Inflammatory macrophage (primary cell): ENCODE measurements at places on chromosomes 12 and 14.
A peak's percentile ranks its signal among the peaks of the same experiment; 100 is the strongest.

- no peak for DNase-seq
Observed at GRCh38 chr14:94028450-94028826, 2.3 kb downstream of the OTUB2 start.

- DNase-seq: no peak
Observed at GRCh38 chr12:40153432-40153831, 47.6 kb upstream of the SLC2A13 start.

DNA sequence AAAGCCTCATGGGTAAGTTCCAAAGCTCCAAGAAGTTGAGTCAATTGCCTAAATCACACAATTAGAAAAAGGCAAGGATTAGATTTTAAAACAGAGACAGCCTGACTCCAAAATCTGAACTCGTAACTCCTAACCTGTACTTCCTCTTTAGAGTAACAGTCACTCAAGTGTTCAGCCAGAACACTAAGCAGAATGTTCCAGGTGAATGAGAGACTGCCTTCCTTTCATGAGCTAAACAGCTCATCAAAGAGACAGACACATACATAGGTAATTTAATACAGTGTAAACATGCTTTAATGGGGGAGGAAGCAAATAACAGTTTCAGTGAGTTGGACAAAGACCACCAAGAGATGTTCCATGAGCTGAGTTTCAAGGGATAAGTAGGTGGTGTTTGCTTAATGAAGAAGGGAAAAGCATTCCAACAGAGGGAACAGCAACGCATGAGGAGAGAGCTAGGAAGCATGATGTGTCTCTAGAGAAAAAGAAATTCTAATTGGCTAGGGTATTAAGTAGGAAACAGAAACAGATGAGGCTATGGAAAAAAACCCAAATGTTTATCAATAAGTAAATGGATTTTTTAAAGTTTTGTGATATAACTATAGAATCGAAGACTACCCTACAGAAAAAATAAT, 403.9 kb downstream of the MED13L start:
- DNase-seq: no peak

DNA sequence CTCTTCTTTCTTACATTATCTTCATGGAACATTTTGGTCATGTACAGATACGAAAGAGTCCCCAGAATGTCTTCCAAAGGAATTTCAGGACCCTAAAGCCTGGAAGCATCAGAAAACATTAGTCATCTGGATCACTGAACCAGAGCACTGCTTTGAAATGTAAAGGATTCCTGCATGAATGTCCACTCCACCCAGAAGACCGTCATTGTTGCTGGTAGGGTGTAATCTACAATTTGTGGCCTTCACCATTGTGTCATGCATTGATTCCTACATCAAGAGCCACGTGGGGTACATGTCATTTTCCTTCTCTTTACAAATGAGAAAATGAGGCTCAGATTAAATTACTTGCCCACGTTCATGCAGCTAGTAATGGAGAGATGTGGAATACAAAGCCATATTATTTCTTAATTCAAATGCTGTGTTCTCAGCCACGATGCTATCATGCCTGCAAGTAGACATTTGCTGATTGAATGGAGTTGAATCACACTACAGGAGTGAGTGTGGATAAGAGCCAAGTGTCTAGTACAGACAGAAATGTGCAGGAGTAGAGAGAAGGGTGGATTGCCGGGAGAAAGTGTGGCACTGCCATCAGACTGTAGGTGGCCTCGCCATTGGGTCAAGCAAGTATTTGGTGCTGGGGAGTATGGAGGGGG, 231.2 kb downstream of the C12orf75 start:
- DNase-seq: no peak

DNA sequence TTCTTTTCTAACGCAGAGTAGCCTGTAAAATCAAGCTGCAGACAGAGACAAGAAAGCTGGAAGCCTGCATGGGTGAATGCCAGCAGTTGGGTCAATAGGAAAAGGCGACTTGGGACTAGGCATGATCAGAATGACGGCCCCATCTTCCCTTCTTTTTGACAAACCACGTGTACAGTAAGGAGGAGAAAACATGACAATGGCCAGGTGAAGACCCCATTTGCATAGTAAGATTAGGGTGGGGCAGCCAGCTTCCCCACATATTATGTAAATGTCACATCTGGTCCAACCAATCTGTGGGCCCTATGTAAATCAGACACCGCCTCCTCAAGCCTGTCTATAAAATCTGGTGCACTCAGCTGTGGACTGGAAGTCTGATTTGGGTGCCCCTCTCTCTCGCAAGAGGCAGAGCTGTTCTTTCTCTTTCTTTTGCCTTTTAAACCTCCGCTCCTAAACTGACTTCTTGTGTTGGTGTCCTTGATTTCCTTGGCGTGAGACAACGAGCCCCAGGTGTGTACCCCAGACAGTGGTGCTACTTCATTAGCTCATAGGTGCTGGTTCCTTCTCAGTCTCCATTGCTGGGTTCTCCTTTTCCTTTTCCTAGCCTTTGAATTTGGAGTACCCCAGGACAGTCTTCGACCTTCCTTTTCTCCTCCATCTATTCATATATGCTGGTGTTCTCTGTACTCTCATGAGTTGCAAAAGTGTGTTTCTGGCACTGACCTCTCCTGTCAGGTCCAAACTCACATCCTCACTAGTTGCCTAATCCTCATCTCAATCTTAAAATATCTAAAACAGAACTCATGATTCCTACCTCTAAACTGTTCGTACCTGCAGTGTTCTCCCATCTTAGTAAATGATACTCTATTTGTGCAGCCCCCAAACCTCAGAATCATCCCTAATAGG, 9.4 kb upstream of the DHRS7 start:
- no peak for DNase-seq

GRCh38 chr12:112843287-112843686, 51.7 kb downstream of the RPH3A start:
- no peak for DNase-seq

DNA sequence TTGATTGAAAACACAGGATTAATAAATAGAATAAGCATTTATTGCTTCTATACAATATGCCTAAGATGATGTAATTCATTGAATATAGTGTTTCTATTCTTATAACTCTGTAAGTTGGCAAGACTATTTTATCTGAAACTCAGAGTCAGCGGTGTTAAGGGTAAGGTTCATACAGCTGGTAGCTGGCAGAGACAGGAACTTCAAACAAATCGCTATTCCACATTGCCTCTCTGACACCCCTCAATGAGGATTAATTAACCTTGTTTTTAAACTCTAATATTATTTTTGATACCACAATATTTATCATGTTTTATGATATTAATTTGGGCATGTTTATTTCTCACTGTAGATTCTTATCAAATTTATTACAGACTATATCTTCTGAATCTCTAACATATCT, 323.4 kb downstream of the ACSS3 start:
- no peak for DNase-seq

DNA sequence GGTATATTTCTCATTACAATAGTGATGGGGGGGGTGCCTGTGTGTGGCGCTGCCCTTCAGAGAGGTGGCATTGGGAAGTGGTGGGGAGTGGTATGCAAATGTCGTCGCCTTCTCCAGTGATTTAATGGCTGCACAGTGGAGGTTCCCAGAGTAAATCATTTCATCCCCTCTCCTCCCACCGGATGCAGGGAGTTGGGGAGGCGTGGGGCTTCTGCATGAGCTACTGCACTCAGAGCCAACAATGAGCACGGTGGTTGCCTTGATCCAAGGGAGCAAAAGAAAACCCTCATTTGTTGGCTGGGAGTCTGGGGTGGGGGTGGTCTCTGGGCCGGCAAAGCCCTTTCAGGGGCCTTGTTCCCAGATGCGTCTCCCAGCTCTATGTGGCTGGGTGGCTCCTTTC, 124.3 kb downstream of the AACS start:
- DNase-seq: no peak

DNA sequence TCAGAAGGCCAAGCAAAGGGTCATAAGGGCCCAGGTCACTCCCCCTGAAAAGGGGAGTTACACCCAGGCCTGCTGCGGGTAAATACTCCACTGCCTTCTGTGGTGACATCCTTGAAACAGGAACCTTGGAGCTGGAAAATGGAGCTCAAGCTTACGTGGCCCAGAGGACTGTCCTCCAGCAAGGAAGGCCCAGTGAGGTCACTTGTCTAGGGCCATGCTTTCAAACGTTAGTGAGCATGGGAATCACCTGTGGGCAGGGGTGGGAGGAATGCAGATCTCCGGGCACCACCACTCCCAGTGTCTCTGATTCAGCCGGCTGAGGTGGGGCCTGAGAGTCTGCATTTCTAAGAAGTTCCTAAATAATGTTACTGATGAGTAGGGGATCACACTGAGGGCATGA, 140.5 kb upstream of the CCND2 start:
- DNase-seq: no peak

DNA sequence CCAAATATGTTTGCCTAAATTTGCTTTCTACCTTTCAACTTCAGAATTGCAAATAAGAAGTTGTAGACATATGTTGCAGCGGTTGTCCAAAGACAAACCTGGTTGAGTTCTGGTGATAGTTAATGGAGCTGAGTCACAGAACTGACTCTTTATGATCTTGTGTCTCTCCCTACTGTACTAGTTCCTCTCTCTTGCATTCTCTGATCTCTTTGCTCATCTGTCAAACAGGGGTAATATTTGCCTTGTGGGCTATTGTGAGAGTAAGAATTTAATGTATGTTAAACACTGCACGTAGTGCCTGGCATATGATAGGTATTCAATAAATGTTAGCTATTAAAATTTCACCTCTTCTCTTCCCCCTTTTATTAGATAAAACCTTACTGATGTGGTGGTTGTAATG, 283.5 kb upstream of the RGS6 start:
- DNase-seq: no peak

- no peak for DNase-seq
Observed at GRCh38 chr14:105363847-105364708, 34.3 kb upstream of the TEX22 start.

DNA sequence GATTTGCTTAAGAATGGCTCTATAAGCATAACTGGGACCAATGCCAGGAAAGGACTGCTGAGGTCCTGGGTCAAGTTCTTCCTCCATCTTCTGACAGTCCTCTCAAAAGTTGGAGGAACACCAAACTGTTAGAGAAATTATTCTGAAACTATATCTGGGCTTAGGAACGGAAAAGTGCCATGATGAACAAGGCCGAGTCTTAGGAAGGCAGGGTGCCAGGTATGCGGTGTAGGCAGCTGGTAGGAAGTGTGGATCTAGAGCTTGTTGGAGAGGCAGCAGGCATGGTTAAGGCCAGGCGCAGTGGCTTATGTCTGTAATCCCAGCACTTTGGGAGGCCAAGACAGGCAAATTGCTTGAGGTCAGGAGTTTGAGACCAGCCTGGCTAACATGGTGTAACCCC, 7.7 kb downstream of the GNPTAB start:
- DNase-seq: no peak

DNA sequence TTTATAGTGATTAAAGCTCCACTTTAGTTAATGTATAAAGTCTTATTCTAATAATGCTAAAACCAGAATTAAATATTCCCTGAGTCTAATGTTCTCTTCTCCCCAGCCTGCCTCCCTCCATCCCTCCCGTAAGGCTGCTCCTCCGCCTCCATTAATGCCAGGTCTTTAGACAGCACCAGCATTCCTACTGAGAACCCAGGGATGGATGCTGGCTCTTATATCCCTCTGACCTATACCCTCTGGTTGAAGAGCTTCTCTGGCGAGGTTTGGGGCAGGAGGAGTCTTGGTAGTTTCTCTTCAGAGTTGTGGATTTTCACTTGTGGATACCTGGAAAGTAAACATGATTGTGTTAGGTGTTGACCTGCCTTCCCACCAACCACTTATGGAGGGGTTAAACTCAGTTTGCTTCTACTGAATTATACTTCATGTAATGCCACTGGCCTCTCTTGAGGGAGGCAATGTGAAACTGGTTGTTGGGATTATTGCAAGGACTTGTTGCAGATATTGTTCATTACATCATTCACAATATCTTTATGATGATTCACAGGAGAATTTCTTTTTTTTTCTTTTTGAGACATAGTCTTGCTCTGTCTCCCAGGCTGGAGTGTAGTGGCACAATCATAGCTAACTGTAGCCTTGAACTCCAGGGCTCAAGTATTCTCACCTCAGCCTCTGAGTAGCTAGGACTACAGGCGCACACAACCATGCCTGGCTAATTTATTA, 11.1 kb upstream of the SMAGP start:
- no peak for DNase-seq

DNA sequence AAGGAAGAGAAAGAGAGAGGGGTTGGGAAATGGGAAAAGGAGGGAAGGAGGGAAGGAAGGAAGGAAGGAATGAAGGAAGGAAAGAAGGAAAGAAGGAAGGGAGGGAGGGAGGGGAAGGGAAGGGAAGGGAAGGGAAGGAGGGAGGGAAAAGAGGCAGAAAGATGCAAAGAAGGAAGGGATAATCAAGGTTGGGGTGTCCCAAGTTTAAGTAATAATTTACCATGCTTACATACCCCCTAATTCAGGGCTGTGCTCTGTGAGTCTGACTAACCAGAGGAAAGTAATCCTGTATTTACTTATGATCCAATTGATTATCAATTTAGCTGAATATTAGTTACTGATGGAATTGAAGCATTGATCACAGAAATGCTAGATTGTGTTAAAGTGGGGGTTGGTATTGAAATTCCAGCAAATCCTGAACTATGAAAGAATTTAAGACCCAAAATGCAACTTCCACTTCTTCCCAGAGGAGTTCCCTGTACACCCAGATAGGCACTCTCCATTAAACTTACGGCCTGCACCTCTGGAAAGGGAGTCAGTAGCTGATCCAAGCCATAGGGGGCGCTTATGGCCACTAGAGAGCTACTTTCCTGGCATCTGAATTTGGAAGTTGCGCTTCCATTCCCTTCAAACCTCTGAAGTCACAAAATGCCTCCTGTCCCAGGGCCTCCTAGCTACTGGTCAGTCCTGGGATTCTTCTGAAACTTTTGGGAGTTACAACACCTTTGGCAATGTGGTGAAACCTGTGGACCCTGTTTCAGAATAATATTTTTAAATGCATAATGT, 162.7 kb upstream of the PWP1 start:
- DNase-seq: no peak

DNA sequence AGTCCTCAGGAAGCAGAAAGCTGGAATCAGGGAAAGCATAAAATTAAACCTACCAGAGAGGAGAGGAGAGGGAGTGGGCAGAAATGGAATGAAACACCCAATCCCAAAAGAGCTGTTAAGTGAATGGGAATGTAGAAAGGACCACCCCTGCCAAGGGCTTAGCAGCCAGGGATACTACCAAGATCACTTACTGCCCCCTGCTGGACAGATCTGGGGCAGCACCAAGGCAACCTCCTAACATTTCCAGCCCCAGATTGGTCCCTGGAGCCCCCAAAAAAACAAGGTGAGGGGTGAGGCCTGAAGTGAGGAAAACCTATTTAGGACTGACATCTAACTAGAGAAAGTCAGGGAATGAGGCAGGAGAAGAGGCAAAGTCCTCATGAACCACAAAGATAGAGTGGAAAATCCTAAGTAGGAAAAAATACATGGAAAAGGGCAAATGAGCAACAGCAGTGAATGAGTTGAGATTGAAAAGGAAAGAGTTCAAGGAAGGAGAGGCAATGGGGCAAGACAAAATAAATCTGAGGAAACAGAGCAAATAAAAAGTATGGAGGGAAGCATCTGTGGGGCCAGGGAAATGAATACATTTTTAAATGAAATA, 11.2 kb upstream of the FKBP11 start:
- peak; percentile 70 for DNase-seq

- DNase-seq: no peak
Observed at GRCh38 chr12:132102297-132102696, 41.8 kb downstream of the DDX51 start.
